ENCODE measurements at places on chromosomes 4 and X.

DNA sequence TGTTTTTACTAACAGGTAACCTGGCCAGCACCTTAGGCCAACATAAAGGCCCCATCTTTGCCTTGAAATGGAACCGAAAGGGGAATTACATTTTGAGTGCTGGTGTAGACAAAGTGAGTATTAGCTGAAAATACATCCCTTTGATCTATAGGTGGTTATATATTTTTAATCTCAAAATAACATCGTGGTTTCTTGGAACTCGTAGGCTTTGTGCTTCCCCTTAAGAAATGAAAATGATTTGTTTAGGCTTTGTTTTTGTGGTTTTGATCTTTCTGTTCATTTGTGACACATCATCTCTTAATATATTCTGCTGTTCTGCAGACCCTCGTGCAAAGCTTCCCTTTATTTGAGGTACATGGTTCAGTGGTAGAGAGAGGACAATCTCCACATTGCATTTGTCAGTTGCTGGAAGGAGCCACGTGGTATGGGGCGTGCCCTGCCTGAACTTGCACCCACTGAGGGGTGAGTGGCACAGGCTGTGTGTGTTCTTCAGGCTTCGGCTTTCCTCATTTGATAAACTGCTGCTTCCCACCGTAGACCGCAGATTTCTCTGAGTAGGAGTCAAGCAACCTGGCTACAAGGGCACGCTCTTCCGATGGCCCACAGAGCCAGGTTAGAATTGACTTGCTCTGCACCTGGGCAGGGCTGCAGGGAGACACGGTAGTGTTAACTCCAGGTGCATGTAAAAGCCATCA, 72.2 kb downstream of the GPR143 start:
- no peak for DNase-seq

DNA sequence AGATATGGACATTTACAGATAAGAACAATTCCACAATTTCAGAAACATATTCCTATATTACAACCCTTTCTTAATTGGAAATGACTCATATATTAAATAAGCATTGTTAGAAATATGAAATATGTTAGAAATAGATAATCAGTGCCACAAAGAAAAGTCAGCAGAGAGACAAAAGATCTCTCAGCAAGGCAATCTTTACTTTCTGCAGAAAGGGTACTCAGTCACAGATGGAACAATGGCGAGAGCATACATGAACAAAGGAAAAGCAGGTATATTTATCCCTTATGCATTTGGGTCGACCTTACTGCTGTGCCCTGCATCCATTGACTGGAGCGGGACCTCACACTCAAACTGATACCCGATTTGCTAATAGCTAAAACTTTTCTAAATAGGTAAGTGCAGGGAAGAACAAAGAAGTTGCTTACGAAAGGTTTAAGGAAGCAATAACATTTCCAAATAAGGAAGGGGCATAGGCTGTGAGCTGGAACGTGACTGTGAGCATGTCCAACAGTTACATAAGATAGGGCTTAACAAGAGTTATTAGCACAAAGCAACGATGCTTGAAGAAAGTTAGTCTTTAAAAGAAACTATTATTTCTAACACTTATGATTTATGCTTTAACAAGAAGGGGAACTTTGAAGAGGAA, 40.8 kb downstream of the MGARP start:
- DNase-seq, result no peak

DNA sequence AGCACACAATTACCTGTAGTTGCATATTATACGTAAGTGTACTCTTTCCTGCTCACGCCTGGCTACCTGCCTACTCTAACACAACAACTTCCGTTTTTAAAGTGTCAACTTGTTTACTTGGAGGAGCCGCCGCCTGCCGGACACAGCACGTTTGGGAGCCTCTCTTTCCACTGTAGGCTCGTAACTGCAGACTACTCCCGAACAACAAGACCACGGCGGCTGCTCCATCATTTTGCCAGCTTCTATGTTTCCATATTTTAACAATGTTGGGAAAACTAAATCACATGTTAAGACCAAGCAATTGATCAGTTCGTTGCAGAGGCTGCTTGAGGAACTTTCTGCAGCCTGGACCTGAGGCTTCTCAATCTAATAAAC, 841 bp downstream of the MTNR1A start:
- DNase-seq, result no peak

DNA sequence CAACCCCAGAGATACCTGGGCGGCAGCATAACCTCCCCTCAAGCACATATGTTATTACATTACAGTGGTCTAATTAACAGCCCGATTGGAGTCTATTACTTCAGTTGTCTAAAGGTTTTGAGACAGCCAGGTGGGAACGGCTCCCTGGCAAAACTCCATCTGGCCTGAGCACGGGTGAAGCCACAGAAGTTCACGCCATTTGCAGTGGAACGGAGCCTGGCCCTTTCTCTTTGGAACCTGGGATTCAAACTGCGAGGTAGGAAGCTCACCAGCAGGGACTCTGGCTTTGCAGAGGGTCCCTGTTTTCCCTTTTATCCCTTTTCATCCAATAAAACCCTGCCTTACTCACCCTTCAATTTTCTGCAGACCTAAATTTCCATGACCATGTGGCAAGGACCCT, 45.9 kb upstream of the NEIL3 start:
- DNase-seq, result no peak

- DNase-seq, result no peak
Observed at GRCh38 chr4:140236654-140237169, 82.7 kb upstream of the MAML3 start.

GRCh38 chrX:115966920-115967319, 203.6 kb upstream of the AGTR2 start:
- DNase-seq, result no peak

GRCh38 chr4:79170077-79170476, 155.8 kb downstream of the NAA11 start:
- no peak for DNase-seq

GRCh38 chr4:176805155-176805554, 12.4 kb upstream of the VEGFC start:
- DNase-seq, result no peak

DNA sequence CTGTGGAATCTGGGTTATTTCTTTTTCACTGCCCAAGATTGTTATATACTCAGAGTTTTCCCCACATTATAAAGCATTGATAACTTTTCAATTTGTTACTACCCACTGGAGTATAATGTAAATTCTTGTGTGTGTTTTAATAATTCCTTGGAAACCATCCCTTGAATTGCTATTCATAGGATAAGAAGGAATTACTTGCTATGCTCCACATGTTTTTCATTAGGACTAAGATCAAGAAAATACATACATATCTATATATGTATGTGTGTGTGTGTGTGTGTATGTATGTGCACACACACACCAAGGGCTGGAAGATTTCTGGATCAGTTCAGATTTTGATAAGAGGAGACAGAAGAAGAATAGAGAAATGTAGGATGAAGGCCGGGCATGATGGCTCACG, 206.4 kb upstream of the JADE1 start:
- no peak for DNase-seq

DNA sequence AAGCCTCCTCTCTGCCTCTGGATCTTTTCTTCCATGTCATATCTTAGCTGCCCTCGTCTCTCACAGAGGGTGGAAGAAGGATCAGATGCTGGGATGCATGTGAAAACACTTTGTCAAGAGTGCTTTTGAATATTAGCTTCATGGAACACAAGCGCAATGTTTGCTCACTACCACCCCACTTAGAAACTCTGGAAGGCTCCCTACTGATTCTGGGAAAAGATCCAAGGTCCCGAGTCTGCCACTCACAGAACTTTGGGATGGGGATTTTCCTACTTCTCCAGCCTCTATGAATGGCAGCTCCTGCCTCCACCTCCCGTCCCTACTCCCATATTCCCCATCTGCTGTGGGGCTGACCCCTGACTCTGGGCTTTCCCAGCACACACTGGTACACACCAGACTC, 40.2 kb upstream of the CRMP1 start:
- DNase-seq, result no peak

GRCh38 chrX:72243472-72243871, 4.6 kb upstream of the ERCC6L start:
- DNase-seq, result no peak

DNA sequence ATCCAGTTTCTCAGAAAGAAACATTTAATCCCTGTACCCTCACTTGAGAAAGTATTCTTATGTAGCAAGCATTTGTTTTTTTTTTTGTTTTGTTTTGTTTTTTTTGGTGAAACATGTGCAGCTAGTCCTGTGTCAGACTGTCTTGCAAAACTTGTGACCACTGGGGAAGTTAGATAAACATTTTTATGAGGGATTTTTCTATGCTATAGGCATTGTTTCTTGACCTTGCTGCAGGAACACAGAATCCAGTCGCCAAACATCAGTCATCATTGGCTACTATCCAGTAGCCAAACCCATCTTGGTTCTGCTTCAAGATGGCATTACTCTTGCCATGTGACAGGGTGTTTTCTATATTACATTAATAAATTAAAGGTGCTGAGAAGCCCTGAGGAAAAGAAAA, 7.7 kb upstream of the MAPK10 start:
- DNase-seq, result no peak

DNA sequence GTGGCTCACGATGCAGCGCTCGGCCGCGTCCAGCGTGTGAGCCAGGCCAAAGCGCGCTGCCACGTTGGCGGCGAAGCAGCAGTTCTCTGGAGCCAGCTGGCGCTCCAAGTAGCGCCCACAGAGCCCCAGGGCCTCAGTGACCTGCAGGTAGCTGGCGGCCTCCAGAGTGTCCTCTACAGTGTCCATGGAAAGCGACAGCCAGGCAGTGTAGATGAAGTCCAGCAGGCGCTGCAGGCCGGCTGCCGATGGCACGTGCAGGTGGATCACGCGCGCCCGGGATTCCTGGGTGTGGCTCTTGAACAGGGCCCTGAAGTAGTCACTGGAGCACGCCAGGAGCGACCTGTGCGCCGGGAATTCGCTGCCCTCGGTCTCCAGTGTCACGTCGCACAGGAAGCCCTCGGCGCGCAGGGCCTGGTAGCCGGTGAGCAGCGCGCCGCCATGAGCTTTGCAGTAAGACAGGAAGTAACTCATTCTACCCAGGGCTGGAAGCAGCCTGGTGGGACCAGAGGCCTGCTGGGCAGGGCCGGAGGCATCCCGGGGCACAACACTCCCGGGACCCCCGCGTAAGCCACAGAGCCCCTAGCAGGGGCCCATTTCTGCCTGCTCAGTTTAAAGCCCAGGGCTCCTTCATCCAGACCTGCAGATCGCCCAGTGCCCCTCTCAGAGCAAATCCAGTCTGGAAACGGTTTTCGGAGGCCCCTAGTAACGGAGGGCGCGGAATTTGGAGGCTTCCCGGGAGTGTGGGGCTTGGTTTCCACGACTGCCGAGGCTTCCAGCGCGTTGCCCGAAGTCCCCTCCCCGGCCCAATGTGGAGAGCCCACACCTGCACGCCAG, 595 bp downstream of the KLHL34 start:
- DNase-seq, result no peak

DNA sequence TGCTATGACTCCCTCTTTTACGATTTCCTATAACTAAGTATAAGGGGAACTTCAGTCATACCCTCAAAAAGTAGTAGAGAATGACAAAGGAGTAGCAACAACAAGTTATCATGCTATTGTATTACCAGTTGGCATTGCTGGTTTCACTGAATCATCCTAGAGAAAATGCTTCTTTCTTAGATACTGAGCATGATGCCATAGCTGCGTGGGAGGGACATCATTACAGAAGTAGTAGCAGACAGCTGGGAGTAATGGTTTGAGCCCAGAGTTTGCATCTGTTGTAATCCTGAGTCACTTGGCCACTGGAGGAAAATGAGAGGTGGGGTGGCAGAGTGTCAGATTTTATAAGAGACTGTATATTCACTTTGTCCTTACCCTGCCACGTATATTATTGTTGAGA, 38.6 kb downstream of the MTMR1 start:
- DNase-seq, result no peak

DNA sequence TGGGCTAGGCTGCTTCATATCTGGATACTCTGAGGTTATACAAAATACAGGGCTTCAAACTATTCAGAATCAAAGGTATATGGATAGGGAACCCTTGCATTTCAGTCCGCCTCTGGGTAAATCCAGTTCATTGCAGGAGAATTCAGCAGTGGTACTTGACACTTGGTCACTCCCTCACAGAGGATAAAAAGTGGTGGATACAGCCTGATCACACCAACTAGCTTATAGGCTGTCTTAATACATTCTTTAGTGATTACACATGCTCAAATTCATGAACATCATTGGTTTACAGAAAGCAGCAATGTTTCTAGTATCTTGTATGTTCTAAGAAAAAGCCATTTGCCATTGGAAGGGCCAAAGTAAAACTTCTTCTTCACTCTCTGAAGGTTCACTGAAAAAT, 104.8 kb upstream of the PDE5A start:
- no peak for DNase-seq

- DNase-seq, result no peak
Observed at GRCh38 chr4:1356181-1356998, 9.4 kb downstream of the UVSSA start.

- no peak for DNase-seq
Observed at GRCh38 chrX:1306909-1307625, 29.5 kb upstream of the IL3RA start.

- DNase-seq, result no peak
Observed at GRCh38 chrX:17098516-17099247, 152.2 kb downstream of the REPS2 start.

GRCh38 chrX:124415115-124415800, 68.9 kb downstream of the SH2D1A start:
- no peak for DNase-seq

- DNase-seq, result peak; percentile 83
Observed at GRCh38 chr4:38856524-38857337, at the start of gene TLR6. TLR6 (minus strand) TSS chr4:38856817; CDS start chr4:38829473, 27,344 bp downstream.

DNA sequence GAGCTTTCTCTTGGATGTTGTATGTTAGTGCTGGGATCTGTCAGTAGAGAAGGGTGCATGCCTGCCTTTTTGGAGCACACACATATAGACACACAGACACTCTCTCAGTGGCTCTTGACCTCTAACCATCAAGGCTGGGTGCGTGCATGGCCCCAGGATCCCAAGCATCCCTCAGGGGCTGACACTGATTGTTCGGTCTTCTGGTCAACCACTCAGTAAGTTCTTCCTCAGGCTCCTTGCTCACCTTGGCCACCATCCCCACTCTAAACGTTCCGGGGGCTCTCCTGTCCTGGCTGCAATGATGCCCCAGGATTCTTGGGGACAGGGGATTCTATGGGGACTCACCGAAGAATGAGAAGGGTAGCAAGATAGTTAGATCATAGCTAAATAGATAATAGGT, 179.6 kb downstream of the SHOX start:
- DNase-seq, result no peak

- DNase-seq, result no peak
Observed at GRCh38 chrX:24153178-24153795, 3.8 kb downstream of the ZFX start.

DNA sequence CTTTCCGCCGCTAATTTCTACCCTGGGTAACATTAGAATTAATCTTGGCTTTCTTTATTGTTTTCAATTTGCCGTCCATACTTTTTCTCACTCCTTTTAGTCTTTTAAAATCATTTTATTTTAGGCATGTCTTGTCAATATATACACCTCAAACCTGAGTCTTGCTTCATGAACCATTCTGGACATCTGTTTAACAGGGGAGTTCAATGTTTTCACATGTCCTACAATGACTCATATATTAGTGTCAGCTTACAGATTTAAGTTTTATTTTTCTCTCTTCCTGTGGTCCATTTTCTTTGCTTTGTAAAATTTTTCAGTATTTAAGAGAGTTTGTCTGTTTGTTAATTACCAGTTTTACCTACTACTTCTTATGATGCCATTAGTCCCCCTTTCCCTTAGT, 89.5 kb downstream of the LCORL start:
- DNase-seq, result no peak

GRCh38 chr4:54852054-54852453, 194.3 kb downstream of the KIT start:
- no peak for DNase-seq

Data from Panc1 (cell line).